Astrocyte (in vitro differentiated cells and primary cell): ENCODE measurements at places on chromosomes 13 and 19.

GRCh38 chr19:49338023-49338677, 2.9 kb downstream of the CD37 start:
- DNase-seq = no peak

DNA sequence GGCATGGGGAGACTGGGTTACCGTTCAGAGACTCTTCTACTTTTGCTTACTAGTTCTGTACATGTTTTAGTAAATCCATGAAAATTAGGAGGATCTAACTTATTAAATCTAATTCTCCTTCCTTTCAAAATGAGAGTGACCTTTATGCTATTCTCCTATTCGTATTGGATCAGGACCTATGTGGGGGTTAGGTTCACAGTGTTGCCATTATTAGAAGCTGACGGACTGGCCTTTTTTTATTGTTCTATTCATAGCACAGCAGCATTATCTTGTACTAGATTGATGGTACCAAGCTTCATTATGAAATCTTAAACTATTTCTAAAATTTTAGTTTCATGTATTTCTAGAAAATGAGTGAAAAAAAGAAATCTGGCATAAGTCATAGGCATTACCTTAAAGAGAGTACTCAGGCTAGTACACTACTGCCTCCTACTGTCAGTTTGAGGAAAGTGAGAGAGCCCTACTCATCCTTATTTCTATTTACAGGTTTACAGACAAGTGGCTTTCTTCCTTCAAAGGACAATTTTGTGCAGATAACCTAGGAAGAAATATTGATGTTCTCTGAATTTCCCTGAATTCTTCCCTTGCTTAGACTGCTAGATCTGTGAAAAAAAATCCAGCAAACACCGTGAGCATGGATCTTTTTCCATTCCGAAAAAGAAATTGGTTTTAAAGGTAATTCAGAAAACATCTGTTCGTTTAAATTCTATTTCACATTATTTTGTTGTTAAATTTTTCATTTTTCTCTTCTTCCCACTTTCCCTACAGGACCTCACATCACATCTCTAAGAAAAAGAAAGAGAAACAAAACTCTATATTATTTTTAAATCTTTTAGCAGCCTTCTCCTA, 485.5 kb downstream of the DIAPH3 start:
- peak; percentile 41 for DNase-seq

DNA sequence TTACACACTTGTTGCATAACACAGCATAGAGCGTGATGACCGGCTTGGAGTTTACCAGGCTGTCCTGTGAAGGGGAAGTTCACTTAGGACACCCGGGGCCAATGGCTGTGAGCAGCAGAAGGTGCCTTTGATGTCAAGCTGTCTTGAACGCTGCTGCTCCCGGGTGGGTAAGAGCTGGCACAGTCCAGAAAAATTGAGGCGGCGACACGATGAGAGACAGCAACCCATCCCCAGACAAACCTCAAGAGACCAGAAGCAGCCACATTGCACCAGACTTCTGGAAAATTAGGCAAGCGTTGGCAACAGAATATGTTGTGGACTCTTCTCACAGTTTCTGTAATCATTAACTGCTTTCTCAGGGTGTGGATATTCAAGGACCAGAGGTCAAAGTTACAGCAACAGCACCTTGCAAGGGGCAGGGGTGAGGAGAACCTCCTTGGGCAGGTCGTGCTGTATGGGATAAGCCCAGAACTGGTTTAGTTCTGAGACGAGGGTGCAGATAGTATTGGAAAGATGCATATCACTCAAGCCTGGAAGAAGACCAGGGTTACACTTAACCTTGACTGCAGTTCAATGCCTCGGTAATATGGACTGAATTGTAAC, 10.1 kb downstream of the NFILZ start:
- no peak for DNase-seq

DNA sequence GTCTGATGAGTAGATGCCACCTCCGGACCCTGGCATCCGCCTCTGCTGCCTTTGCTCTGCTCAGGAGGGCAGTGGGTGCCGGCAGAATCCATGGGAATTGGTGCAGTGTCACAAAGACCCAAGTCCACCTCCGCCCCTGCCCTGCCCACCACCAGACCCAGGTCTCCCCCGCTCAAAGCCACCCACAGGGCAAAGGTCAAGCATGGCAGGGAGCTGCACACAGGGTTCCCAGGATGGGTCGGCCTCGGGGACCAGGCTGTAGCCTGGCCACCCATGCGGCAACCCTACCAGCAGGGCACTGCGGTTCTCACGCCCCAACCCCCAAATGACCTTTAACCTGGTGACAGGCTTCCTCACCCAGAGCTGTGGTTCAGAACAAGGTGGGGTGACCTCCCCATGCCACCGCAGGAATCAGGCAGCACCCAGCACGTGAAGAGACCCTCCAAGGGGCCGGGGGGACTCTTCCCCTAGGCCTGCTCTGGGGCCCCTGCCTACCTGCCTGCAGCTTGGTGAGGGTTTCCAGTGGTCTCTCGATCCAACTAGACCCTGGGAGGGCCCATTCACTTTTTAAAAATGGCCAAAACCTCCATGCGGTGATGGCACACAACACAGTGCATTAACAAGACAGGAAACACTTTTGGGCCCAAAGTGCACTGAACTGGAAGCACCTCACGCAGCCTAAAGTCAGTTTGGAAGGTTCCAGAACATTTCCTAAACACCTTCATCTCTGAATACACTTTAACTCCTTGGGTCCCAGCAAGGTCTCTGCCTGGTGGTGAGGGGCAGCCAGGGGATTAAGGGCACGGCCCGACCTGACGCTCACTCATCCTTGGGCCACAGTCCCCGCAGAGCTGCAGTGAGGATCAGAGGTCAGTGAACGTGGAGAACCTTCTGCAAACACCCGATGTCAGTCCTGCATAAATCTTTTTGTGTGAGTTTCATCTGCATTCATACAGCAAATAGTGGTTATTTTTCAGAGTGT, 11.0 kb downstream of the GAS6 start:
- no peak for DNase-seq
